ENCODE measurements at places on chromosomes 16 and 17.

DNA sequence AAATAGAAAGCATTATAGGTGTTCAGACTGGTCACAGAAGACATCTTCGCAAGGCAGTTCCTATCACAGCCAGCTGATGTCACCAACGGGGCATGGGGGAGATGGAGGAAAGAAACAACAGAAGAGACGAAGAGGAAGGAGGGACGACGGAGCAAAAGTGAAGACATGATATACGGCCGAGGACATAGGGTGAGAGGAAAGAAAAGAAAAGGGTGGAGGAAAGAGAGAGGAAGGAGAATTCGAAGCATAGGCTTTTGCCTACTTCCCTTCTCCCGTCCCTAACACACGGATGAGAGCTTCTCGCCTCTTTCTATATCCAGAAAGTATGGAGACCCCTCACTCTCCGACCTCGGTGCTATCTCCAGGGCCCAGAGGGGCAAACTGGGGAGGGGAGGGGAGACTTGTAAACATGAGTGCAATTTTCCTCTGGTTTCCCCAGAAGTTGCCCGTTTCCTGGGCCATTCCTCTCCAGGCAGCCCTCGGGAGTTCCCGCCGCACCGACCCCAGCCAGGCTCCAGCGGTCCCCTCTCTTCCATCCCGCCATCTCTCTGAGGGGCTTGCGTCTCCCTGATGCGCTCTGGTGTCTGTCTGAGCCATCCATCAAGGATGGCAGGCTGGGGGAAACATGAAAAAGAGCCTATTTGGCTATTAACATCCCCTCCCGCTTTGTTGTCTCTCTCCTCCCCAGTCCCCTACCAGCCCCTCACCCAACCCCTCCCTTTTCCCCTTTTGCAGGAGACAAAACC, 26.0 kb downstream of the COPZ2 start:
- DNase-seq = no peak

GRCh38 chr17:42991471-42991870, 6.7 kb upstream of the RPL27 start:
- no peak for DNase-seq

GRCh38 chr17:79745641-79746105, 14.9 kb downstream of the ENPP7 start:
- DNase-seq = no peak

DNA sequence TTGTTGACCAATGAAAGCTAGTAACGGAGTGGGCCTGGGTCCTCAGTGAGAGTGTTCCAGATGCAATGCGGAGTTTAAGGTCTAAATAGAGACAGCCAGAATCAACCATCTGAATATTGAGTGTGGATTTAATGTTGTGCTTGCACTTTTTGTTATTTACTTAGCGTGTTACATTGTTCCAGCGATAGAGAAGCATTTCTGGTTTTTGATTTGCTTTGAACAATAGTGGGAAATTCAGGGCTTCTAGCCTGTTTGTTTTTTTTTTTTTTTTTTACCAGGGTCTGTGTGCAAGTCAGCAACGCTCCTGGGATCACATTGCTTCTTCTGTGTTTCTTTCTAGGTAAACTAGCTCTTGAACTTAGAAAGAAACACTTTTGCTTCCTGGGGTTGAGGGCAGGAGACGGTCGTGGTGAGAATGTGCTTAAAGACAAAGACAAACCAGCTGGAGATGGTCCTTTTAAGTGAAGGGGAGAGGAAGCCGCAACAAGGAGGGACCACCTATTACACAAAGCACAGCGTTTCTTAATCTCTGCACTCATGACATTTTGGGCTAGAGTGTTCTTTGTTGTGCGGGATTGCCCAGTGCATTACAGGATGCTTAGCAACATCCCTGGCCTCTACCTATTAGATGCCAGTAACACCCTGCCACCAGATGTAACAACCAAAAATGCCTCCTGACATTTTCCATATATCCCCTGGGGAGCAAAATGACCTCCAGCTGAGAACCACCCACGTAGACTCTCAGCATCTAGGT, 119.2 kb downstream of the MAP2K6 start:
- no peak for DNase-seq
